Neural crest cell (in vitro differentiated cells): ENCODE measurements at places on chromosomes 13 and 19.

DNA sequence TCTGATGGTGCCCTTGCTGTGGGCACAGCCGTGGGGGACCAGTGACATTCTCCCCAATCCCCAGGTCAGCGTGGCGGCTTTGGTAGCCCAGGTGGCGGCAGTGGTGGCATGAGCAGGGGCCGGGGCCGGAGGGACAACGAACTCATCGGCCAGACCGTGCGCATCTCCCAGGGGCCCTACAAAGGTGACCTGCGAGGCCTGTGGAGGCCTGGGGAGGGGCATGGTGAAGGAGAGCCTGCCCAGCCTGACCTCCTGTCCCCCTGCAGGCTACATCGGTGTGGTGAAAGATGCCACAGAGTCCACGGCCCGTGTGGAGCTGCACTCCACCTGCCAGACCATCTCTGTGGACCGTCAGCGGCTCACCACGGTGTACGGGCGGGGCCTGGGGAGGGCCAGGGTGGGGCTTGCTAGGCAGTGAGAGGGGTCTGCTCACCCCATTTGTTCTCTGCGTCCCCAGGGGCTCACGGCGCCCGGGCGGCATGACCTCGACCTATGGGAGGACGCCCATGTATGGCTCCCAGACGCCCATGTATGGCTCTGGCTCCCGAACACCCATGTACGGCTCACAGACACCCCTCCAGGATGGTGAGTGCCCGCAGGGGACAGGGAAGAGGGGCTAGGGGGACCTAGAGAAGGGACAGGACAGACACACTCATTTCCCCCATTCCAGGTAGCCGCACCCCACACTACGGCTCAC is 7.7 kb upstream of the TIMM50 start:
- no peak for DNase-seq

- peak; percentile 2 for DNase-seq
Observed at GRCh38 chr13:91946498-91947070, 548.2 kb downstream of the GPC5 start.

- DNase-seq = no peak
Observed at GRCh38 chr19:33499248-33499647, 22.3 kb downstream of the PEPD start.

DNA sequence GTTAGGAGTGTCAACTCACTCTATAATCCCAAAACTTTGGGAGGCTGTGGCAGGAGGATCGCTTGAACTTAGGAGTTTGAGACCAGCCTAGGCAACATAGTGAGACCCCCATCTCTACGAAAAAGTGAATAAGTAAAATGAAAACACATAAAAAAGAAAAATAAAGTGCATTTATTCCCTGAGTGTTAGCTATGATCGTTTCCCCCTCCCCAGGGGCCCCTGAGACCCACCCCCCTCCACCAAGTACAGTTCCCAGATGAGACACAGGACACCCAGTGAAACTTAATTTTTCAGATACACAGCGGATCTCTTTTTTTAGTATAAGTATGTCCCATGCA is 28.6 kb upstream of the NANOS3 start:
- no peak for DNase-seq

- DNase-seq = peak; percentile 88
Observed at GRCh38 chr19:12796146-12797071, 5.1 kb downstream of the JUNB start.

DNA sequence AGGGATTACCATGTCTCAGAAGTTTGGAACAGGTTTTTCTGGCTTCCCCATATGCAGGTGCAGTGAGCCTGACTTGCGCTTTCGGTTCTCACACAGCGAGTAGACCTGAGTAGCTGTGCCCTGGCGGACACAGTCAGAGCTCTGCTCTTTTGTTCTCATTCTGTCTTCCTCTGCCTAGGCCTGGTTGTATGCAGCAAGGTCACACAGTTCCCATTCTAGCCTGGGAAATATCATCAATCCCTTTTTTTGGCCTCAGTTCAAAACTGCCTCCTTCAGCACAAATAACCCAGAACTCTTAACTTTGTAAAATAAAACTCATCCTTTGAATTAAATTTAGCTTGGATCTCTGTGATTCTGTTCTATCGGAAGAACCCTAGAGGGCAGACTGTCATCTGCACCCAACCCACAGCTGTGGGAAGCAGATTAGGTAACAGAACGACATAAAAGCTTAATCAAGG is 10.2 kb downstream of the OXGR1 start:
- no peak for DNase-seq

DNA sequence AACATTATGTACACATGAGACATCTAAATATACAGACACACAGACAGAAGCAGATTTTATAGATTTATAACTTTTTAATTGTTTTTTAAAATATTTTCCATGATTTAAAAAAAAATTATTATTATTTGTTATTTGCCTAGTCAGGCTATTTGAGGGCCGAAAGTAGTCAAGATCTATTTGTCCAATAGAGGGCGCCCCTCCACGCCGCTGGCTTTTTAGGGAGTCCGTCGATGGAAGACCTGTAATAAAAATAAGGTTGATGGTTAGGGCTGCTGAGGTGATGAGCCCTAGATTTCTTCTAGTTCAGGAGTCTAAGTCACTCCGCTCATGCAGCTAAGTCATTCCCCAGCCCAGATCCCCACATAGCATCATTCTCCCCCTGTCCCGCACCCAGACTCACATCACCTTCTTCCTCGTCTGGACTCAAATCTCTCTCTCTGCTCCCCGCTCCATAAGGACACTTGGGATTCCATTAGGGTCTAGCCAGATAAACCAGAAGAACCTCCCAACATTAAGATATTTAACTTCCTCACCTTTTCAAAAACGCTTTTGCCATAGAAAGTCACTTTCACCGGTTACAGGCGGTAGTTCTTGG is 33.9 kb upstream of the CEACAM21 start:
- DNase-seq = peak; percentile 24
